ENCODE measurements at places on chromosomes 1 and 21. TPM values are rescaled to one million over a fixed set of nuclear protein-coding genes. Genes with fewer than 3 reads are reported as not detected.

Gene VASH2
- total RNA-seq: 4.0 TPM

Gene OR2T2
- not detected for total RNA-seq

Gene GPR25
- total RNA-seq: not detected

Gene ATF6
- total RNA-seq: 12.1 TPM

Gene INSRR
- not detected for total RNA-seq

Gene ADCY10
- total RNA-seq: 0.07 TPM

Gene SMCP
- not detected for total RNA-seq

Gene CA14
- not detected for total RNA-seq

Gene C1orf185
- total RNA-seq: not detected

Gene C2CD4D
- not detected for total RNA-seq

Gene S100A12
- total RNA-seq: not detected

Gene CHIA
- total RNA-seq: not detected

Gene MIXL1
- 0.05 TPM for total RNA-seq

Gene KRTAP11-1
- total RNA-seq: not detected

Data from A549 treated with CORT108297 at 1 μM for 4 hours (cell line).